ENCODE measurements at places on chromosomes 12 and 14.

- no peak for DNase-seq
Measured at GRCh38 chr14:39912192-39913100, 480.2 kb upstream of the FBXO33 start.

GRCh38 chr12:99772274-99772673, 124.7 kb downstream of the GARIN6 start:
- no peak for DNase-seq

DNA sequence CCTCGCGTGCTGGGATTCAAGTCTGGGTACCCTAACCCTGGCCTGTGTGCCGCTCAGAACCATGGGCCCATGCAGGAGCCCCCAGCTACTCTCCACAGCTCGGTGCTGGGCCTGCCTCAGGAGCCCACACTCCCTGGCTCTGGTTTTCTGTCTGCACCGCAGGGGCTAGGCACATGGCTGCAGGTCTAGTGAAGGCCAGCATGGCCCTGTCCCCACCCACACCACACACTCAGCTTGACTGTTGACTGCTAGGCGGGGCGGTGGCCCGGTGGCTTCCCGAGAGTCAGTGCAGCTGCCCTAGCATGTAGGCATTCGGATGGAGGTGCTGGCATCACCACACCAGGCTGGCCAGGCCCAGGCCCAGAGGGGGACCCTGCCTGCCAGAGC, 7.9 kb downstream of the INF2 start:
- no peak for DNase-seq

DNA sequence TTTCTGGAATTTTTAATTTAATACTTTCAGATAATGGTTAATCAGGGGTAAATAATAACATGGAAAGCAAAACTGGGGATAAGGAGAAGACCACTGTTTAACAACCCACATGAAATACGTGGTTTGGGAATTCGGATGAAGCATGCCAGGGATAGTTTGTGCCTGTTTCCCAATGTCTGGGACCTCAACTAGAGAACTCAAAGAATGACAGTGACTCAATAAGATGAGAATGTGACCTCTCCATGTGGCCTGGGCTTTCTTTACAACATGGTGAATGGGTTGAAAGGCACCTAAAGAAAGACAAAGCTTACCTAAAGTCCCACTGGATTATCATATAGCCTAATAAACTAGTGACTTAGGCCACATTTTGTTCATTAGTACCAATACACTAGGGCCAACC, 460.3 kb upstream of the LRFN5 start:
- no peak for DNase-seq

- no peak for DNase-seq
Measured at GRCh38 chr14:92564344-92565039, 50.9 kb downstream of the RIN3 start.

GRCh38 chr12:32069071-32069470, 37.6 kb upstream of the BICD1 start:
- DNase-seq = no peak

GRCh38 chr14:102471921-102472790, 37.4 kb downstream of the ANKRD9 start:
- DNase-seq = no peak

GRCh38 chr14:38929416-38929815, 173.6 kb downstream of the SEC23A start:
- no peak for DNase-seq

DNA sequence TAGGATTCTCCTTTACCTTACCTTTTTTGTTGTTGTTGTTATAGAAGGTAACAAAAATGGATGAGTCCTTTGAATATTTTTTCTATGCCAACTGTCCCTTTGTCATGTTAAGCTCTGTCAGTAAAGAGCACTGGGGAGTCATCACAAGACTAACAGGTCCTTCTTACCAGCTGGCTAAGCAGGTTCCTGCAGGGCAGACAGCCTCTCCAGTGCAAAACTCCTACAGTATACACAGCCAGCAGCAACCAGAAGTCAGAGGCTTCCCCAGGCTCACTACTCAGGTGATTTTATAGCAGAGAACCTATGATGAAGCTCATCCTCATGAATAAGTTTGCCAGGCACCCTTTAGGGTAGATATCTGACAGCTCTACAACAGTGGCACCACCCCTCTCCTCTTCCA, 271.1 kb downstream of the RERGL start:
- DNase-seq = no peak

DNA sequence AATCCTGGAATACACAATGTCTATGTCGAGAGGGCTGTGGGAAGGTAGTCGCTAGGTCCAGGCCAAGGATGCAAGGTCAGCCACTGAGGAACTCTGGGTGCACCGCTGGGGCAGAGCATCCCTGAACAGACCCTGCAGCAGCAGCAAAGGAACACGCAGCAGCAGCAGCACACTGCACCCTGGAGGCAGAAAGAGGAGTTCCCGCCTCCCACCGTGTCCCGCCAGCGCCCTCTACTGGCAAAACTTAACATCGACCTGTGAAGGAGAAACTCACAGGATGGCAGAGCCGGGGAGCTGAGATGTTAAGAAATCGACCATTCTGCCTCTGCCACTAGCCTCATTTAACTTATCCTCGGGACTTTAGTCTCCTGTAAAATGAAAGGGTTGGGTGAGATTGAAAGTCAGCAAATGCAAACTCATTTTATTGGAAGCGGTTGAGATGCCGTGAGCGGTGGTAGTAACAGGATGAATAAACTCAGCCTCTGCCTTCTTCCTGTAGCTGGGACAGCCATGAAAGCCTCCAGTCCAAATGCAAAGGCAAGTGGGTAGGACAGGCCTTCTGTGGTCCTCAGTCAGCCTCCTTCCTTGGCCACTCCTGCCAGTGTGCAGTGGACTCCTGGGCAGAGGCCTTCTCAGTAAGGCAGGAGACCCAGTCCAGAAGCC, 45.6 kb downstream of the STAB2 start:
- DNase-seq = peak; percentile 68

DNA sequence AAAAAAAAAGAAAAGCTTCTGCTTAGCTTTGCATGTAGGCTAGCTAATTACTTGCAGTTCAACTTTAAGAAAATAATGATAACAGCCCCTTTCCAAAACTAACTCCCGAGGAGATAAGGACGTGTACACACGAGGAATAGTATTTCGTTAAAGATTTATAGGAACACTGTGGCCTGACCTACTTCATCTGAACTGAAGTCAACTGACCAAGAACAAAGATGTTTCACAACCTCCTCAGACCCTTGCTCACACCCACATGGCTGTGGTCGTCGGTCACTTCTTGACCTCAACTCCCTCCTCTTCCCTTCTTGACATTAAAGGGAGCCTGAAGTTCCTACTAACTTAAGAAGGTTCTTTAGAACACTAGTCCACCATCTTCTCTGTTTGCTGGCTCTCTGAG, 25.3 kb upstream of the FAM181A start:
- DNase-seq = no peak

DNA sequence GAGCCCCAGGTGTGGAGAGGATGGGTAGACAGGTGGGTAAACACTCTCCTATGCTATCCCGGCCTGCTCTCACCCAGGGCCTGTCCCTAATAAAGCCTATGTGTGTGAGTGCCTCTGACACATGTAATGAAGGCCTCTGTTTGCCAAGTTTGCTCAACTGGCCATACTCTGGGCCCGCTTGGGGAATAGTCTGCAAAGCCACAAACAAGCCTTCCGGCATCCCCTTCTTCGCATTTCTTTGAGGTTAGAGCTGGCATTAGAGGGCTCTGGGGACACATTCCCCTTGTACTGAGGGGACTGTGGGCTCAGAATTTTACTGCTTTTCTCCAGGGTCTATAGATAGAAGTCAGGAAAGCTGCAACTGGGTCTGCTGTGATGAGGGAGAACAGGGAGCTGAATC, 240.5 kb downstream of the C12orf75 start:
- no peak for DNase-seq

GRCh38 chr12:58530742-58531062, 389.6 kb downstream of the LRIG3 start:
- DNase-seq = no peak

GRCh38 chr12:44193281-44193680, 357.4 kb downstream of the TMEM117 start:
- DNase-seq = no peak

DNA sequence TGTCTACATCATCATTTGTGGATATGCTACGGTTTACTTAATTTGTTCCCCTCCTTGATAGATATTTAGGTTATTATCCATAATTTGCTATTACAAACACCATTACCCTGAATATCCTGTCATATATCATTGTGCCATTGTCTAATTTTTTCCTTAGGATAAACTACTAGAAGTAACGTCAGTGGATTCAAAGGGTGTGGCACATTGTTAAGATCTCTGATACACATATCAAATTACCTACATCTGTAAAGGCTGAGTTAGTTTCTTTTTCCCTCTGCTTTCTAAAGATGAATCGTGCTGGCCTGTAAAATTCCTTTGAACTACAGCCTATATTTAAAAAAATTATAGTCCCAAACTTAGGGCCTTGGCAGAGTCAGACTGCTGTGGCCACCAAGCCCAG, 53.9 kb upstream of the STRN3 start:
- no peak for DNase-seq

DNA sequence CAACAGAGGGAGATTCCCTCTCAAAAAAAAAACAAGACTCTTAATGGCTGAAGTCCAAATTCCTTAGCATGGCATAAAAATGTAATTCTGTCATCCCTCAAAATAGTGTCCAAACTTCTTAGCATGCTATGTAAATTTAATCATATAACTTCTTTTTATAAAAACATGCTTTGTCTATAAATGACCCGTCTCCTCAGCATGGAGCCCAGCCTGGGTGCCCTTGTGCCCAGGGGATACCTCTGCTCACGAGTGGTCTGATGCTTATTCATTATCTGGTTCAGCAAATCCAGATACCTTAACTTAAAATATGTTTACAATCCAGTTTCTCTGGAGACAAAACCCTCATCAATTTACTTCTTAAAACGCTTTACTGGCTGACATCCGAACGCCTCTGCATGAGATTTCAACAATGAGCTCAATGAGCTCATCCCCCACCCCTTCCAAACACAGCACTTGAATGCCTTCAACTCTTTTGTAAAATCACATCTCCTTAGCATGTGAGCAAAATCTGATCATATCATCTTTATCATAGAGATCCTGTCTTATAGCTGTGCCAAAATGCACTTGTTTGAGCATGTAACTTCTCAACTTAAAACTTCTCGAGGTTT, 15.7 kb downstream of the RTL1 start:
- DNase-seq = no peak

- no peak for DNase-seq
Measured at GRCh38 chr14:57574617-57575288, 81.1 kb upstream of the CCDC198 start.

DNA sequence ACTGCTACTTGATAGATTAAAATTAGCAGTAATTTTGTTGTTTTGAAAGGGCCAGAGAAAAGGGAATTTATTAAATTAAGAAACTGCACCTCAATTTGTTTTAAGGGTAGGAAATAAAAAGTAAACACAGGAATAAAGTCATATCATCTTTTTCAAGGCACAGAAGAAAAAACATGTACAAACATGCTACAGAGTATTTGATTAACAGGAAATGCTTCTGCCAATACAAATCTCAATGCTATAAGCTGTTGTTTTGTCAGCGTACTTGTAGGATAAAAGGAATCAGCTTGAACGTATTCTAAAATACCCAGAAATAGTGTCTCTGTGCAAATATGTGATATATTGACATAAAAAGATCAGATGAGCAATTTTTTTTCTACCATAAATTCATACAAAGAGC, 474.0 kb upstream of the MGAT4C start:
- DNase-seq = no peak

- DNase-seq = no peak
Measured at GRCh38 chr14:24254630-24255392, 8.2 kb downstream of the TGM1 start.

DNA sequence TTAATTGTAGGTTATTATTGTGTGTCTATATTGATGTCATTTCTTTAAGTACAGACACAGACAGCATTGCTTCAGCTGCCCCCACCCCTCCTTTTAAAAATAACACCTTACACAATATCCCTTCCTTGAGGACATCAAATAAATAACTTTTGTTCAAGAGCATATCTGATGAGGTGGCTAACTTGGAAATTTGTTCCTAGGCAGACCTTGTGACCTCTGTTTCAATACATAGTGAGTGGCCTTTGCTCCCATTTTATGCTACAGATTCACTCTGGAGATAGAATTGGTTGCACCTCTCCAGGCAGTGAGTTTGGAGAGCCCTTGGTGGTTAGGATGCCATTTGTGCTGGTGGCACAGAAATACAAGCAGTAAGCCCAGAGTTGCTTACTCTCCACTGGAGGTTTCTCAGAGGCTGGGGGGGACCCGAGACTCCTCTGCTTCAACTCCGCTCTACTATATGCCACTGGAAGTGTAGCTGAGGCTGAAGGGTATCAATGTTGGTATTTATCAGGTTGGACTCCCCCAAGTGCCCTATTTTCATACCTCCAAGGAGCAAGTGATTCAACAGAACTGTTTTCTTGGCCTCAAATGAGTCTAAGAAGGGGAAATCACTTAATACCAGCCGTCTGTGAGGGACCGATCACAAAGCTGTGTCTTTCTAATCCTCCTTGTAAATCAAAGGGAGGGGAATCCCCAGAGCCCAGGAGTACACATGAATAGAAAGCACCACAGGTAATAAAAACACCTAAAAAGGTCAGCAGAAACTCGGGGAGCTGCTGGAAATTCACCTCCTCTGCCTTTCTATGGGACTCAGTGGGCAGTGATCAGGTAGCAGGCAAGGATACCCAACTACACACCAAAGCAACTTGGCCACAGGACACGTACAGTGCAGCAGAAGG, 463.1 kb downstream of the RAD51B start:
- DNase-seq = no peak

- DNase-seq = no peak
Measured at GRCh38 chr14:56025191-56025590, 93.0 kb upstream of the PELI2 start.

GRCh38 chr14:96792591-96792990, 4.6 kb upstream of the VRK1 start:
- no peak for DNase-seq

GRCh38 chr12:20627001-20627588, 68.0 kb upstream of the SLCO1C1 start:
- no peak for DNase-seq

DNA sequence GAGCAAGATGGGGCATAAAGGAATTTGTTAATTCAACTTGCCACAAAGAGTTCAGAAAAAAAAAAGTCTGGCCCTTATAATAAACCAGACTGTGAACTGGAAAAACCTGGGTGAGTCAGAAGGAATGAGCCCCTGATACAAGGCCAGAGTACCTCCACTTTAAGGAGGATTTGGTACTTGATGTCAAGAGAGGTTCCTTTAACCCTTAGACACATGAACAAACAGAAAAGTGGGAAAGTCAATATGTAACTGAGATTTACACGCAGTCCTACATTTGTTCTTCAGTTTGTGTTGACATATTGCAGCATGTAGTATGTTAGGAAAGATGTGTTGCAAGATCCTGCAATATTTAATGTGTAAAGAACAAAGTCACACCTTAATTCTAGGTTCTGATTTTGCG, 14.2 kb upstream of the SLC38A4 start:
- no peak for DNase-seq

GRCh38 chr12:177336-177979, 36.5 kb downstream of the SLC6A12 start:
- no peak for DNase-seq

DNA sequence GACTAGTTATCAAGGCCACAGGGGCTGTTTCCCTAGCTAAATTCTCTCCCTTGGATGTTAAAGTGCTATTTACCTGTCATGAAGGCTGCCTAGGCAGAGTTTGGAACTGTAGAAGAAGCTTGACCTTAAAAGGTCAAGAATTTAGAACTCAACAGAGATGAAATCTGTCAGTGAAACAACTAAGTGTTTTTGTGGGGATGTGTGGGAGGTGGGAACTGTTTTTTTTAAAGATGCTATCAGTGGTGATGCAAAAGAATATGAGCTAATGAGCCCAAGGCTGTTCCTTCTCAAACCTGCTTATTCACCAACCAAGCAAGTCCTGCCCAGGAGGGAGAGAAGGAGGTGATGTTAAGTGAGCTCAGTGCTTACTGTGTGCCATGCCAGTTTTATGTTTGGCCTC, 40.8 kb upstream of the POC1B start:
- DNase-seq = no peak

GRCh38 chr12:106764220-106764619, 10.3 kb upstream of the RIC8B start:
- DNase-seq = no peak

All from upper lobe of right lung (tissue), 1 donor.